EH (cell line): ENCODE measurements at places on chromosomes 12 and 14.

- DNase-seq = peak; percentile 20
These were observed 3.6 kb downstream of the DIP2B start for GRCh38 chr12:50508414-50508813.

- no peak for DNase-seq
These were observed 483.4 kb downstream of the LRFN5 start for GRCh38 chr14:42090122-42090521.

GRCh38 chr14:21990116-21990515 lies 316.5 kb upstream of the OR4E1 start:
- DNase-seq = no peak

GRCh38 chr12:92133795-92134637 lies 11.6 kb downstream of the BTG1 start:
- DNase-seq = no peak

- DNase-seq = no peak
These were observed 210.5 kb downstream of the ETNK1 start for GRCh38 chr12:22835431-22835830.

GRCh38 chr12:132444957-132445883 lies 44.7 kb upstream of the FBRSL1 start:
- DNase-seq = no peak
